ENCODE measurements at places on chromosomes 5 and 9.

- DNase-seq: no peak
Observed at GRCh38 chr9:15755660-15756059, 202.8 kb downstream of the CCDC171 start.

DNA sequence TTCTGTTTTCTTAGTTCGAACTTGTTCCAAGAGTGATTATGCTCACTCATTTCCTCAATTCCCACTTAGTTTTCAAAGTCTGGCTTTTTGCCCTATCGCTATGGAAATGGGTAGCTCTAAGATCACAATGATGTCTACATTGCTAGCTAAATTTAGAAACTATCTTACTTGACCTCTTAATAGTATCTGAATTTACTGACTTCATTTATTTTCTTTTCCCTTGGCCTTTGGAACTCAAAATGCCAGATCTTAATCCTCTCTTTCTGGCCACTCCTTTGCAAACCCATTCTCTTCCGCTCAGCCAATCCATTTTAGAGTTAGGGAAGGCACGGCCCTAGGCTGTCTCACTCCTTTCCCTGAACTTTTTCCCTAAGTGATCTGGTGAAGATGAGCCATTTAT is 137.0 kb downstream of the FER start:
- no peak for DNase-seq

- DNase-seq: no peak
Observed at GRCh38 chr9:691825-692400, 149.6 kb upstream of the DMRT1 start.

DNA sequence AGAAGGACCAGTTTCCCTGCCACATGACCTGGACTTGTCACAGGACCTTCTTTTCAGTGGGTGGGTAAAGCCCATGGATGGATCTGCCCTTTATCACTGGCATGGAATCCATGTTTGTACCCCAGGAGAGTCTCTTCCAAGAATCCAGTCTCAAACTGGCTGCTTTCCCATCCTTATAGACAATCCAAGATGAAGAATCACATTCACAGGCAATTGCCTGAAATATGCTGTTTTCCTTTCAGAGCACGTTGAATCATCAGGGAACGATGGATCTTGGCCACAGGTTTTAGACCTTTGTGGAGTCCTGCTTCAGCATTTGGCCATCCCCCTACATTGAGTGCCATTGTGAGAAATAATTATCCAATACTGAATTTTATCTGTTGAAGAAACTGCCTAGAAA is 319.8 kb downstream of the ASTN2 start:
- DNase-seq: no peak

GRCh38 chr9:128704356-128704670 is 2.0 kb downstream of the PKN3 start:
- no peak for DNase-seq

GRCh38 chr9:124733964-124734740 is 37.0 kb downstream of the NR6A1 start:
- DNase-seq: no peak

All from D721Med (cell line).